Bone marrow (tissue), 2 donors: ENCODE measurements at places on chromosomes 3 and 15.

DNA sequence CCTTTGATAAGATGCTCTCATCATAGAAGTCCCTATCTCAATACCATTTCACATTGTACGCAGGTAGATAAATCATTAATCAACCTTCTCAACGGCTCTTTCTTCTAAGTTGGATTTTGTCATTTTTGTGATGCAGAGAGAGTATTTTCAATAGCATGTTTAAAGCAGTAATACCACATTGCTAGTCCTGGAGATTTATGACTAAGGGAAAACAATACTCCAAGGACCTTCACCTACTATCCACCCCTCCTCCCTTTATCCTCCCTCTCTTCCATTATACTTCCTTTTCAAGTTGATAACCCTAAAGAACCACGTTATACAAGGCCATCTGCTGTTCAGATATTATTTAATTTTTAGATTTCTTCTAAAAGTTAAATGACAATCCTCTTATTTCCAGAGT, 65.3 kb upstream of the CHMP2B start:
- DNase-seq: no peak

- no peak for DNase-seq
These were observed 353.4 kb downstream of the FEZF2 start for GRCh38 chr3:62019906-62020305.

DNA sequence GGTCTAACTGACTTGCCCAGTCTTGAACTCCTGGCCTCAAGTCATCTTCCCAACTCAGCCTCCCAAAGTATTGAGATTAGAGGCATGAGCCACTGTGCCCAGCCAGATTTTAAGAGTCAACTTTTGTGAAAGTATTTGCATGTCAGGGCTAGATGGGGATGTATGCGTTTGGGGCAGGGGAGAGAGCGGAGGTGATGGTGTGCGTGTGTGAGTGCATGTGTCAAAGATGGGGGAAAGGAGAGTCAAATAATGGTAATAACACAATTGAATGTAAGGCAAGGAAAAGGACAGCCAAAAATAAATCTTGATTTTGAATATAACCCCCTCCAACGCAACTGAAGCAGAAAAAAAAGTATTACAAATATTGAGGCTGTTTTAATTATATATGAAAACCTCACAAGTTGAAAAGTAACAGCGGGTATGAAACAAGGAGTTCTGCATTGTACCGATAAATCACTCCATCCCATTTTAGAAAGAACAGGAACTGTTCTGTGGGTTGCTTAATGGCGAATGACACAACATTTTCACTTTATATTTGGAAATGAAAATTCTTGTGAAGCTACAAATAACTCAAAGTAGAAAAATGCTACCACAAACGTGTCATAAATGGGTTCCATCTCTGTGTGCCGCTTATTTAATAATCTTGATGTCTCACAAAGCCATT, 29.9 kb upstream of the LDHAL6B start:
- no peak for DNase-seq

- no peak for DNase-seq
These were observed 97.8 kb upstream of the IGSF10 start for GRCh38 chr3:151558661-151559060.

DNA sequence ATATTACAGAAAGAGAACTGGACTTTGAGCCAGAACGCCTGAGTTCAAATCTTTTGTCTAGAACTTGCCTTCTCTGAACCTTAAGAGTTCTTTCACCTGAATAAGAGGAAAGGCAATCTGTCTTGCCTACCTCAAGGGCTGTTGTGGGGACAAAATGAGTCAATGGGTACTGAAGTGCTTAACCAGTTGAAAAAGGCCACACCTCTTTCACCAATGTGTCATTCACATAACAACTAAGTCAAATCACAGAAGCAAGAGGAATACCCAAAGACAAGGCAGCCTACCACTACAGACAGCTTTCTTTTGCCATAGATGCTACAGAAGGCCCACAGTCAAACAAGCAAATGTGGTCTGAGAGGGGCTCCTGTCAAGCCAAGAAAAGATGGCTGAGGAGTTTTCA, 39.7 kb downstream of the NBEAL2 start:
- DNase-seq: no peak

DNA sequence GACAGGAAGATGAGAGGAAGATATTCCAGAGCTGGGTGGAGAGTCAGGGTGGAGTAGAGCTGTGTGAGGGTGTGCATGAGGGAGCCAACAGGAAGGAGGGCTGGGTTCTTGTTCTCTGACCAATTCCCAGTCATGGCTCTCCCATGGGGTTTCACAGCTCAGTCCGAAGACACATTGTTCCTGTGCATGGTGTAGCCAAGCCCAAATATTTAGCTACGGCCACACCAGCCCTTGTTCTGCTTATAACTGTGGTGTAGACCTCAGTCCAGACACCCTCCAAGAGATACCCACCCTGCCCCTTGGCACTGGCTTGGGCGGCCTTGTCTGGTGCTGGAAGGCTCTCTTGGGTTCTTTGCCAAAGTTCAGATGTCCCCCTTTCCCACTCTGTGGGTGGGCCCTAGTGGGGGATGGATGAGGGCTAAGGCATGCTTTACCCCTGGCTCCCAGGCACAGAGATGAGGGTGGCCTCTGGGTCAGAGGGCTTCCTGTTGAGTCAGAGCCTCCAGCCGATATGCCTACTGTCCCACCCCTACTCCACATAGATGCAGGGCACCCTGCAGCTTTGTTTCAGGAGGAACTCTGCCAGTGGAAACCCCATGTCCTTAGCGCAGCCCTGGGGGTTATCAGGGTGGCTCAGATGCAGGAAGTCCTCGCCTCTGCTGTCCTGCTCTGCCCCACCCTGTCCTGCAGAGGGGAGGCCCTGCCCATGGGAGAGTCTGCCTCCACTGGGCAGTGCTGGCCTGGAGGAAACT, 271.2 kb upstream of the CTDSPL start:
- no peak for DNase-seq

GRCh38 chr3:197367081-197367780, 68.8 kb upstream of the DLG1 start:
- no peak for DNase-seq

DNA sequence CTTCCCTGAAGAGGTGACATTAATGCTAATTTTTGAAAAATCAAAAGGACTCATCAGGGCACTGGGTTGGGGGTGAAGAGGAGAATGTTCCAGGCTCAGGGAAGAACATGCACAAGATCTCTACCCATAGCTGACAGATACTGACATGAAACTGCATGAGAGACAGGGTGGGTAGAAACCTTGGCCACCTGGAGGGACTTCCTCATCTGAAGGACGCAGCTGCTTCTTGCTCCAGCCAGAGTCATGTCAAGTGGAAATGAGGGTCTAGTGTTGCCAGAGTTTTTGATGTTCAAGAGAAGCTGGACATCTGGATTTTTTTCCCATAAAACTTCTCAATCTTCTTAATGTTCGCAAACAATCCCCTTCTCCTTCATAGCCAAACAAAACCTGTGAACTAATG, 29.7 kb downstream of the AMOTL2 start:
- DNase-seq: no peak

- DNase-seq: no peak
These were observed 310.4 kb downstream of the ERC2 start for GRCh38 chr3:56157693-56158362.
